ENCODE measurements at places on chromosomes 4 and X. TPM values are rescaled to one million over a fixed set of nuclear protein-coding genes. Genes with fewer than 3 reads are reported as not detected.
A peak's percentile ranks its signal among the peaks of the same experiment; 100 is the strongest.

DNA sequence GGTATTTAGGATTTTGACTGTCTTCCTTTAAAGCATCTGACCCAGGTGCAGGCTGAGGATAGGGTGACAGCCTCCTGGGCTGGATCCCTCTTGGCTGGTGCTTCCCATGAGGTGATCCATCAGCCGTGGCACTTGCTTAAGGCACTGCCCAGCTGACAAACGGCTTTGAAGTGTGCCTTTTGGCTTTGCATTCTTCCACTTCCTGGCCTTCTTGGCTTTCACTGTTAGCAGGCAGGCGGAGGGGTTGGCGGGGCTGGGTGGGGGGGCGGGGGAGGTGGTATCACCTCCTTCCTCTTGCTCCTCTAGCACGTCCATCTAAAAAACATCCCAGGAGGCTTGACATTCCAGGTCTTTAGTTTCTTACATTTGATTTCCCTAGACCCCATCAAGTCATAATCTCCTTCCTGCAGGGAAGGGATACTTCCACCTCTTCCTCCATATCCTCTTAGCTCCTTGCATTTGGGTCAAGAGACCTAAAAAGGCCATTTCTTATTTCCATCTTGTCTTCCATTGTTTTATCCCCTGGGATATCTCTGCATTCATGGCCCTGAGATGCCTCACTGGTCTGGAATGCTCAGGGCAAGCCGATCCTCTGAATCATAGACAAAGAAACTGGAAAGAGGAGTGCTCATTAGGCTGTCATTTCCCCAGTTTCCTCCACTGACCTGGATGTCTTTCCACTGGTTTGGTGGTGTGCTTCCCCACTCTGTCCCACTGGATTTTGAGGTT lies 11.3 kb upstream of the APLN start:
- peak; percentile 78 for DNase-seq

DNA sequence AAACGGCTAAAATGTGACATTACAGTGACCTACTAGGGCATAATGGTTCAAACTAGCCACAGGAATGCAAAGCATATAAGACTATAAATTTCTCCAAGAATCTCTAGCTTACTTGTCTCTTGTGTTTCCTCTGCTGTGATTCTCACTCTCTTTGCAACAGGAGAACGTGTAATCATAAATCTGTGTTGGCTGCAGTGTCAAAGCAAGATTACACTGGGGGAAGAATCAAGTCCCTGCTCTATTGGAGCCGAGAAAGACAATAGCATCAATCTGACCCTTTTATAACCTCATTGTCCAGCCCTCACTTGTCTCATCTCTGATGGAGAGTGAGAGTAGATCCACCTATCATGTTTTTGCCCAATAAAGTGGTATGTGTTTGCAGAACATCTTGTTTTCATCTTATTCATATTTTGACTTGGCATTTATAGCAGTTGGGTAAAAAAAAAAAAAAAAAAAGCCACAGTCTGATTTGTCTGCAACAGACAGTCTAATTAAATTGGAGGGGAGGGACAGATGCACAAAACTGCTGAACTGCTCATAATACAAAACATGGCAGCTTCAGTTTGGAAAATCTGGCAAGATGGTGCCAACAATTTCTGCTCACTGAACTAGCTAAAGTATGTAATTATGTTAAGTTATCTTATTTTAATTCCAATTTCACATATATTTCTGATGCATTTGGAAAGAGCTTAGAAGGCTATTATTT lies 165.0 kb upstream of the GABRA2 start:
- DNase-seq = no peak

DNA sequence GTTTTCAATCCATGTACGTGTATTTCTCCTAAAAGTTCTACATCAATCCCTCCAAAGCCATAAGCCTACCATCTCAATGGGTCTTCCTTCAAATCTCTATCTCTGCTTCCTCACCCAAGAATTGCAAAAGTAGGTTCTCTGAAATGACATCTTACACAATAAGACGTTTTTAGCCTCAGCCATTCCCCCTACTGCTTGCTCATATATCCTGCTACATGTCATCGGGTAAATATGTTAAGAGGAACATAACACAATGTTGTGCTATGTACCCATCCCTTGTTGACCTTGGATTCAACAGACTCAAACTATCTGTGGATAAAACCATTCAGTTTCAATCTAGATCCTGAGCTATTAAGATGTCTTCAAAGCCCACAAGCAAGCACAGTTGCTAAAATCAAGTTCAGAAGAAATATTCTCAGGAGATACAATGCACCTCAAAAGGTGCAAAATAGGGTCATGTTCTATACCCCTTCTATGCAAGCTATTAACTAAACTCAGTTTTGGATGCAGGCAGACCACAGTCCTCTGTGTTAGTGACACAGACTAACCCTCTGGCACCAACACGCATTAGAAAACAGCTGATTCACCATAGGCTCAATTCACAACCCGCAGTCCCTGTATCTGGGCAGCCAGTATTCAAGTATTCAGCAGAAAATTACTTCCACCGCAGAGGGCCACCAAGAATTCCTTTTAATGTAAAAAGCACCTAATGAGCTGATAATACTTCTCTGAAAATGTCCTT lies 56.8 kb downstream of the CD99L2 start:
- DNase-seq = peak; percentile 85

DNA sequence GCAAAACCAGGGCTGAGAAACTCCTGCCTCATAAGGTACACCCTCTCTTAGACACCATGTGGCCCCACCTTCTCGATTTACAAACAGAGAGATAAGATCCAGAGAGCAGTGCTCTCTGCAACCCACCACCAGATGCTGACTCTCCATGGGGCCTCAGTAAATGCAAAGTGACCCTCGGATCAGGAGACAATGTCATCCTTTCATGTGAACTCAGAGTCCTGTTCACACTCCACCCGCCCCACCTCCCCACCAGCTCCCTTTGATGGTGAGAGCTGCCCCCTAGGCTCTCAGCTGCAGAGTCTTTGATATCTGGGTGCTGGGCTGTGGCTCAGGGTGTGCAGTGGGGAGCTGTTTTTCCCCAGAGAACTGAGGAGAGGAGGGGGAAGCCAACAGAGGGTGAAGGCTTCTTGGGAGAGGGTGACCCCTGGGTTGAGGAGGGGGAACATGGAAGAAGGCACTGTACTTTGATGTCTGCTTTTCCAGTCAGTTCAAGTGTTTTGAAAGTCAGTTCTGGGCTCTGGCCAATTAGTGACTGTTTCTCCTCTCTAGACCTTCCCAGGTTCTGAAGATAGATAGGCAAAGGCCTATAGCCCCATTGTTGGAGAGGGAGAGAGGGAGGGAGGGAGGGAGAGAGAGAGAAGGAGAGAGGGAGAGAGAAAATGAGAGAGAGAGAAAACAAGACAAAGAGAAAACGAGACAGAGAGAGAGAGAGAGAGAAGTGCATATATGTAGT lies 88.2 kb downstream of the SCD5 start:
- DNase-seq = no peak

USP27X gene
- 2.2 TPM for total RNA-seq

OCIAD2 gene
- total RNA-seq = 162 TPM

GRCh38 chrX:41952102-41952501 lies 28.7 kb upstream of the CASK start:
- no peak for DNase-seq

DNA sequence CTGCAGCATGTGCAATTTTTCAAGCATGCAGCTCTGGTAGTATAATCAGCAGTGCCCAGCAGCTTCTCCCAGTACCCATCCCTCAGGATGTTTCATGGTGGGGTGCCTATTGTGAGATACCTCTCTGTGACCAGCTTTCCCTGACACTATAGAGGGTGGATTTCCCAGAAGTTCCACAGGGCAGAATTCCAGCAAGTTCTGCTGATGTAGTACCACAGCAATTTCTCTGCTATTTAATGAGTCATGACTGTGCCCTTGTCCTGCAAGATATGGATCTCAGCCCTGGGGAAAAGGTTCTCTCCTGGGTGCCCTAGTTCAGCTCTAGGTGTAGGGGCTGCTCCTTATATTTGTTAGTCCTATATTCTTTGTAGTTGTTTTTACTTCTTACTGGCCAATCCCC lies 174.8 kb downstream of the ENOX2 start:
- DNase-seq = peak; percentile 37

SUPT20HL1 gene
- total RNA-seq = under 0.01 TPM

DNA sequence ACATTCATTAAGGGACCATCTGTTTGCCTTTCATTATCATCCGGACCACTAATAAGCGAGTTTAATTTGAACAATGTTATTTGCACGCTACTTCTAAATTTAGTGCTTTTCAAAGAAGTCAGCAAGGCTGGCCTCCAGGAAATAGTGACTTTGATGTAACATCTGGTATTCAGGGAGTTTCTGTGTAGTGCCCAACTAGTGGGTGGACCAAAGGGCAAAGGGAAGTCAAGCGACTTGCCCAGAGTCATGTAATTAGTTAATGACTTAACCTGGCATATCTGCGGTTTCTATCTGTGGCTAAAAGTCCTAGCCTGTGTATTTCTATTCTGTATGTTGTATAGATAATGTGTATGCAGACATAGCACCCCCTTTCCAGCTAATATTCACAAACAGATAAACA lies 56.3 kb upstream of the LCORL start:
- DNase-seq = no peak

GRCh38 chrX:4550018-4550417 lies 836.6 kb upstream of the PRKX start:
- DNase-seq = no peak

FAM9C gene
- not detected for total RNA-seq

CCDC160 gene
- total RNA-seq = not detected

GRCh38 chrX:106566362-106566761 lies 45.4 kb upstream of the RADX start:
- DNase-seq = no peak

- DNase-seq = peak; percentile 57
Measured at GRCh38 chrX:129585691-129586090, 45.6 kb downstream of the OCRL start.

GRCh38 chrX:87616371-87616770 lies 98.8 kb downstream of the KLHL4 start:
- no peak for DNase-seq

GRCh38 chrX:18490806-18491555 lies 65.6 kb downstream of the CDKL5 start:
- no peak for DNase-seq

GRCh38 chr4:97103252-97103651 lies 1040.0 kb downstream of the STPG2 start:
- DNase-seq = peak; percentile 16

Data from bronchial epithelial cell (primary cell).